ENCODE measurements at places on chromosomes 11 and 22.

- no peak for DNase-seq
Measured at GRCh38 chr11:65654375-65655349, 8.1 kb downstream of the RELA start.

- no peak for DNase-seq
Measured at GRCh38 chr11:131734871-131735270, 364.5 kb downstream of the NTM start.

DNA sequence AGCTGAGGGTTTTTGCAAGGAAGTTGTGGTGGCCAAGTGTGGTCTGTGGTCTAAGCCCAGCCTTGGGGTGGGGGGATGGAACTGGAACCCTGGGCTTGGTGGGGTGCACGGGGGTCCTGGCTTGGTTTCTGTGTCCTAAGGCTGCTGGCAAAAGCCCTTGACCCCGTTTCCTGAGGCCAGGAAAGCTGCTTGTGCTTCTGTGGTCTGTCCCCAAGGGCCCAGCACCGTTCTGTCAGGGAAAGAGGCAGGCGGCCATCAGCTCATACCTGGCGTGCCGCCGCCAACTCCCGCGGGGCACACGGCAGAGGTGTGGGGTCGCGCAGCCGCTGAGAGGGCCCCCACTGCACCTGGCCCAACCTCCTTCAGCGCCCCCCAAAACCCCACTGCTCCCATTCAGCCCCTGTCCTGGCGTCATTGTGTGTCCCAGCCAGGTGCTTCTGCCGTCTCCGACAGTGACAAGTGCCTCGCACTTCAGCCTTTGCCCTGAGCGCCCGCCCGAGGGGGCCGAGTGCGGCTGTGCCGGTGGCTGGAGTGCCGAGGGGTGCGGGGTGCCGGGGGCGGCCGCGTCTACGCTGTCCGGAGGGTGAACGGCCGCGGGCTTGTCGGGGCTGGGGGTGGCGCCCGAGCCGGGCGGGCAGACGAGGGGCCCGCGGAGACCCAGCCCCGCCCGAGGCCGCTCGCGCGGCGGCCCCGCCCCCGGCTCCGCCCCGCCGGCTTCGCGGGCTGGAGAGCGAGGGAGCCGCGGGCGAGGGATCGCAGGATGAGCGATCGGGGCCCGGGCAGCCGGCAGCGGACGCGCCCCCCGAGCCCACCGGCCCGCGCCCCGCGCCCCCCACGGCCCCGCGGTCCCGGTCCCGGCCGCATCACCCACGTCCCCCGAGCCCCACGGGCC lies at the start of gene CNIH2:
TSS of gene CNIH2 (plus strand) at position 705 of the 892 bp plus-strand sequence. CDS start 282 bp downstream, outside the sequence.
- DNase-seq: peak; percentile 59

DNA sequence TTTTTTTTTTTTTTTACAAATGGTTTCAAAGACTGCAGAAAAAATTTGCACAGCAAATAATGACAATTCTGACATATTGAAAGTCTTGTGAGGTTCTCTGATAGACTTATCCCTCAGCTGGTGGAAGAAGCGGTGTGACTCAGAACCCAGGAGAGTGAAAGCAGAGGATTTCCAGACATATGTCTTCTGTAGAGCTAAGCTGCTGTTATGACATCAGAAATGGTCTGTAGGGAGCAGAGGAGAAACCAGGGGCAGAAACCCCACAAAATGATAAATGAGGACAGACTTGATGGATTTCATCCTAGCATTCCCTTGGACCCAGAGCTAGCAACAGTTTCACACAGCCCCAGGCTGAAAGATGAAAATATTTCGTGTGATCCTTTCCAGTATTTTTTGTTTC lies 582.6 kb downstream of the METTL15 start:
- DNase-seq: no peak

DNA sequence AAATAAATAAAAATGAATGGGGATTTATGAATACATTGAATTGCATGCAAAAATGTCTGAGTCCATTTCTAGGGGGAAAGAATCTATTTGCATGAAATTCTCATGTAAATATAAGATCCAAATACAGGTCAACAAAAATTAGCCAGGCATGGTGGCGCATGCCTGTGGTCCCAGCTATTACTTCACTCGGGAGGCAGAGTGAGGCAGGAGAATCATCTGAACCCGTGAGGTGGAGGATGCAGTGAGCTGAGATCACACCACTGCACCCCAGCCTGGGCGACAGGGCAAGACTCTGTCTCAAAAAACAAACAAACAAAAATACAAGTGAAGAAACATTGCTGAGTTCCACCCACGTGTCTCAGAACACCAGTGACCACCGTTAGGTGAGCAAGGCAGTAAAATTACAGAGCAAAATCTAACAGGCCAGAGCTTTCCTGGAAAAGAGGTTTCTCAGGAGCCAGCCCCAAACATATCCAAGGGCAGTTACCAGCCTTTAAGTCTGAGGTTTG lies 17.3 kb downstream of the PACSIN2 start:
- DNase-seq: no peak

DNA sequence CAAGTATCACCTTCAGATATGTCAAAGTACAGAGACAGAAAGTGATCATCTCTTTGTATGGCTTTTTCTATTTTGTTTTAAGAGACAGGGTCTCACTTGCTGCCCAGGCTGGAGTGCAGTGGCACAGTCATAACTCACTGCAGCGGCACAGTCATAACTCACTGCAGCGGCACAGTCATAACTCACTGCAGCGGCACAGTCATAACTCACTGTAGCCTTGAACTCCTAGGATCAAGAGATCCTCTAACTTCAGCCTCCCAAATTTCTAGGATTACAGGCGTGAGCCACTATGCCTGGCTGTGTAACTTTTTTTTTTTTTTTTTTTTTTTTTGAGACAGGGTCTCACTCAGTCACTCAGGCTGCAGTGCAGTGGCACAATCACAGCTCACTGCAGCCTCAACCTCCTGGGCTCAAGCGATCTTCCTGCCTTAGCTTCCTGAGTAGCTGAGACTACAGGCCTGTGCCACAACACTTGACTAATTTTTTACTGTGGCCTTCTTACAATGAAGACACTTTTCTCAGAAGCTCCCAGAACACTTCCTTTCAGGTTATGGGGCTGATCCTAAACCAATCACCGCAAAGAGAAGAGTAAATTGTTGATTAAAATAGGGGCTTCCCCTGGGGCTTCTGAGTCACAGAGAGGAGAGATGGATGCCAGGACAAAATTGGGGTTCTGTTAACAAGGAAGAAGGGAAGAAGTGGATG lies 9.0 kb upstream of the HIKESHI start:
- DNase-seq: no peak

DNA sequence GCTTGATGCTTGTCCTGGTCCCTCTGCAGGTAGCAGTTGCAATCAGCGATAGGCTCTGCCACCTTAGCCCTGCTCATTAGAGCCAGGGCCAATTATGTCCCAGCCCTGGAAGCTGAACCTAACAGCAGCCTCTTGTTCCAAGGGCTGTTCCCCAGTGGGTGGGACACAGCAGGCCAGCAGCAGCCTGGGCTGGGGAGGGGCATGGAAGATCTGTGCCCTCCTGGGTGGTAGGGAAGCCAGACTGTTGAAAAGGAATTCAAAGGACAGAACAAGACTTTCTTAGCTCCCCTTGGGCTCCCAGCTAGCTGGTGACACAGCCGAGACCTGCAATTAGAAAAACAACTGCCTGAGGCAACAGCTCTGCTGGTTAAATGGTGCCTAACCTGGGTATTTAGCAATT lies 17.4 kb downstream of the DRD2 start:
- peak; percentile 90 for DNase-seq

DNA sequence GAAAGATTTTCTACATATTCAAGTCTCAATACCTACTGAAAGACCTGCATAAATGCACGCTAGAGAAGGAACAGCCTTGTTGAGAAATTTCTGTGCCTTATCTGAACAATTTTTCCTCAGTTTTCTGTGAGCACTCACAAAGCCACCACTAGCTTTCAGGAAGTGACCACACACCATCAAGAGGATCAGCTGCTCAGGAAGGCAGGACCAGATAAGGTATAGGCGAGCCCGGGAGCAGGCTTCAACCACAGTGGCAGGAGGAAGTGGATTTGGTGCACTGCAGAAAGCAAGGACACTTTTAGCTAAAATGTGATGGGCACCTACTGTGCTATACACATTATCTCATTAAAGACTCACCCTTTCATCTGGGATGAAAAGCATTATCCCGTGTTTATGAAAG lies 220.8 kb downstream of the RAB38 start:
- no peak for DNase-seq

GRCh38 chr11:132088551-132088950 lies 718.1 kb downstream of the NTM start:
- DNase-seq: no peak

DNA sequence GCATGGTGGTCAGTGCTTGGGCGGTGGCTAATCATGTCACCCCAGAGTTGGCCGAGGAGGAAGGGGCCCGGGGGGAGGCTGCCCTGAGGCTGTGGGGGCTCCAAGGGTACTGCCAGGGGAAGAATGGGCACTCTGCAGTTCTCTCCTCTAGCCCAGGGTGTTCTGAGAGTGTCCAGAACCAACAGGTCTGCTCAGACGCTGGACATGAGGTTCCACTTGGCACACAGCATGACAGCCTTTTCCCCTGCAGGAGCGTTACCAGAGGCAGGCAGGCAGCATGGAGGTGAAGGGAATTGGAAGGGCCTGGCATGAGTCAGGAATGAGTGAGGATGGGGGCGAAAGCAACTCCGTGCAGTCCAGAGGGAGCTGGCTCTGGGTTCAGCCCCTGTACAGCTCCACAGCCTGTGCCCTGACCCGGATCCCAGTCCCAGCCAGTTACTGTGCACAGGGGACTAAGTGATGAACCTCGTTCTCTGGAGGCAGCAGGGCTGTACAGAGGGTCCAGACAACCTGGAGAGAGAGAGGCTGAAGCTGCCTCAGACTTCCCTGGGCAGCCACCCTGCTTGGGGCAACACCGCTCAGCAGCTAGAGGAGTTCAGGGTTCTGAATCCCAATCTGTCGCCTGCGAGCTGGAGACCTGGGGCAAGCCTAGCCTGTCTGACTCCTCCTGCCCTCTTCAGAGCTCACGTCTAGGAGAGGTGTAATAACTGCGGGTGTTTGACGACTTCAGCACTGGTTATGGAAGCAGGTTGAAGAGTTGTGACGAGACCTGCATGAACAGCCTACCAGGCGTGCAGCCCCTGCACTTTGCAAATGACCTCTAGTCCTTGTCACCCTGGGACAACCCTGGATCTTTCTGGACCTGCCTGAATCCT lies 14.7 kb upstream of the TUB start:
- no peak for DNase-seq

DNA sequence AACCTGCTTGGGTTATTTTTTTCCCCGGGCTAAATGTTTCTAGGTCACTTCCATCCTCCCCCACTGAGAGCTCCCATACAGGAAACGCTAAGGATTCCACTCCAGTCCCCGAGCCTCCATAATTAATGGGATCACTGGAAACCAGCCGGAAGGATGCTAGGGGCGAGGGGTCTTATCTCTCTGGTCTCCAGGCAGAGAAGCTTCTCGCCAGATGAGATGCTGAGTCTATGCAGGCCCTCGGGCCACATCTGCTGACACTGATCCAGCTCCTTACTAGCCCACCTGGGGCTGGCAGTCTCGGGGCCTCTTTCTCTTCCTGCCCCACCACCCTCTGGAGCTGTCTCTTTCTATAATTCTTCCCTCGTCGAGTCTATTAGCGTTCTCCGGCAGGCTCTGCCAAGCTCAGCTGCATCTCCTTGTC lies 125.9 kb upstream of the SYT13 start:
- DNase-seq: peak; percentile 56

DNA sequence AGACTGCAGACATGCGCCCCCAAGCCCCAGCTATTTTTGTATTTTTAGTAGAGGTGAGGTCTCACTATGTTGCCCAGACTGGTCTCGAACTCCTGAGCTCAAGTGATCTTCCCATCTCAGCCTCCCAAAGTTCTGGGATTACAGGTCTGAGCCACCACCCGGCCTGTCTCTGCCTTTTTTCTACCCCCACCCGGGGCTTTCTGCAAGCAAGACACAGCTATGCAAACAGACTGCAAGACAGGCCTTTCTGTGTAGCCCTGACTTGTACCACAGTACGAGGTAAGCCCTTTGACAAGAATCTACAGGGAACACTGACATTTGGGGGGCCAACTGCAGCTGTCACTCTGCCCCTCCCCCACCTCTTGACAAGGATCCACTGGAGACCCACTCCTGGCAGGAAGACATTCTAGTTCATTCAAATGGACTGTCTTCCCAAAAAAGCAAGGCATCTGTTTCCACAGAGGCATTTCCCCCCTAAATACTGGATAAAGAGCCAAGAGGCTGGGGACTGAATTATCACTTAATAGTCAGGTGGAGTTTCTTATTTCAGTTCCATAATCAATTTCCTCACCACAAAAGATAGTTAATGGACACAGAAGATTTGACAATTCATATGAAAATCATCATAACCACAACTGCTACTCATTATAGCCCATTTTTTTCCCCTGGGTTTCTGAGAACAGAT lies 118.2 kb downstream of the ABTB2 start:
- DNase-seq: no peak

DNA sequence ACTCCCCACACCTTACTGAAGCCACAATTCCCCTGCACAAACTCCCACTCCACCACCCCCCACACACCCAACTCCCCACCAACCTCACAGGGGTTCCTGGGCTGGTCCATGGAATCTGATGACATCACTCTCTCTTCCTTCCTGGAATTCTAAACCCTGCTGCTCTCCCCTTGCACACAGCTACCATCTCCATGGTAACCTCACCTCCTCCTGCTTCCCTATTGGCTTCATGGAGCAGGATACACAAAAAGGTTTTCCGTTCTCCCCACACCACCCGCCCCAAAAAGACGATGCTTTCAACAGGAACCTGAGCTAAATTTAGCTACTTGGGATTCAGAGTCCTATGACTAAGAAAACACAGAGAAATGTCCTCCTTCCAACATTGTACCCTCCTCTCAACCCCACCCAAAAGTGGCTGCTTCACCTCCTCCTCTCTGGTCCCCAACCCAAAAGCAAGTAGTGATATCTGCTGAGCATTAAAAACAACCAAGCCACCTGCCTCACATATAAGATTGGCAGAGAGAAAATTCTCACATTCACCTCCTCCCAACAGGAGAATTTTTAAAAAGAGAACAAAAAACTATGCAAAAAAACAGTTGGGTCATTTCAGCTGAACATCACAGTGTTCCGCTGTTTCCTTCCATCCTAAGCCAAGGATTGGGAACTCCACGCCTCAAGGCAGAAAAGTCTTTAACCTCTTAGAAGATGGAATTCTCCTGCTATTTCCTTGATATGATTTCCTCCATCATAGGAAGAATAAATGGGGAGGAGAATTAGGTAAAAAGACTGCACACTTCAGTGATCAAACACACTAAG lies 66.9 kb downstream of the RBFOX2 start:
- DNase-seq: no peak

DNA sequence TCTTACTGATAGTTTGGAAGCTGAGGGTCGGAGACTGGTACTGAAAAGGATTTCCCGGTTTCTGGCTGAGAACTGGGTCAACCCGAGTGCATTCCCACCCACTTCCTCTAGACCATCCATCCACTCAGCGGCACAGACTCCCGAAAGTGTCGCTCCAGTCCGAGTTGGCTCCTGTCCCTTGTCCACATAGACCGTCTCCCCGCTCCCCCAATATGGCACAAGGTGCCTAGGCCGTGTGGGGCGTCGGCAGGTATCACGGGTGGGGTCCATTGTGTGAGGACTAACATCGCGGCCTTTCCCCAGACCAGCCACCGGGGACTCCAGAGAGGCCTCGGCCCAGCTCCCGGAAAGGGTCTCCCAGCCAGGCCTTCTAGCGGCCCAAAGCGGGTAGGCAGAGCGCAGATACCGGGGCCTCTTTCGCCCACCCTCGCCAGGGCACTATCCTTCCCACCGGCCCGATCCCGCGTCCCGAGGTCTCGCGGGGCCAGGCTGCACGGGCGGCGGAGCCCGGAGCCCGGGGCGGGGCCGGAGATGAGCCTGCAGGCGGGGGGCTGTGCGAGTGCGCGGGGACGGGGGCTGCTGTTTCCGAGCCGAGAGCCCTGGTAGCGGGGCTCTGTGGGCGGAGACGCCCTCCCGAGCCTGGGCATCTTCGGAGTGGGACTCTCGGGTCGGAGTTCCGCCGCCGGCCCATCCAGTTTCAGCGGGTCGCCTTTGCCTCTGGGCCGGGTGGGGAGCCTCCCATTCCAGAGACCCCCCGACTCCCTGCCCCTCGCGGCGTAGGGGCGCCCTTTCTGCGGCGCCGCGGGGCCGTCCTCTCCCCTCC lies 21.1 kb downstream of the SERPINH1 start:
- DNase-seq: peak; percentile 76

Data from NCI-H82 (cell line).